ENCODE measurements at places on chromosomes 1 and 21.
A peak's percentile ranks its signal among the peaks of the same experiment; 100 is the strongest.

- DNase-seq = no peak
Measured at GRCh38 chr1:236618507-236618906, 14.2 kb upstream of the HEATR1 start.

DNA sequence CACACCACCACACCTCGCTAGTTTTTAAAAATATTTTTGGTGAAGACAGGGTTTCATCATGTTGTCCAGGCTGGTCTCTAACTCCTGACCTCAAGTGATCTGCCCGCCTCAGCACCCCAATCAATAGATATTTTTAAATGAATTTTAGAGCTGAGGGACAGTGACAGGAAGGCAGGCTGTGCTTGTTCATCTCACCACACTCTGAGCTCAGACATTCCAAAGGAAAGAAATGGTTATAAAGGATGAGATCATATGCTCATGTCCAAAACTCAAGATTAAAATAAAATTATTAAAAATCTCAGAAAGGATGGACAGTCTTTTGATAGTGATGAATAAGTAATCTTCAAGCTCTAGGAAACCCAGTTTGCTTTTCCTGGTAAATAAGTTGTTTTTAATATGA lies 40.9 kb downstream of the L1TD1 start:
- no peak for DNase-seq

DNA sequence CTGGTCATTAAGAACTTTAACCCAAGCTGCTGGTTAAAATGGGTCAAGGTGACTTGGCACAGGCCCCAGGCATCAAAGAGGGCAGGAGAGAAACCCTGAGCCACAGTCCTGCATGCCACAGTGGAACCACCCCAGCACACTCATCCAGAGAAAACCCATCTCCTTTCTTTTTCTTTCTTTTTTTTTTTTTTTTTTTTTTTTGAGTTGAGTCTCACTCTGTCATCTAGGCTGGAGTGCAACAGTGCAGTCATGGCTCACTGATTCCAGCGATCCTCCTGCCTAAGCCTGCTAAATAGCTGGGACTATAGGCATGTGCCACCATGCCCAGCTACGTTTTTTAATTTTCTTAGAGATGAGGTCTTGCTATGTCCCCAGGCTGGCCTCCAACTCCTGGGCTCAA lies 109.2 kb upstream of the RAB4A start:
- no peak for DNase-seq

GRCh38 chr1:81513796-81514354 lies 286.9 kb upstream of the ADGRL2 start:
- no peak for DNase-seq

GRCh38 chr1:236103059-236103458 lies 38.2 kb upstream of the NID1 start:
- no peak for DNase-seq

- no peak for DNase-seq
Measured at GRCh38 chr1:37932759-37933158, 14.1 kb downstream of the INPP5B start.

DNA sequence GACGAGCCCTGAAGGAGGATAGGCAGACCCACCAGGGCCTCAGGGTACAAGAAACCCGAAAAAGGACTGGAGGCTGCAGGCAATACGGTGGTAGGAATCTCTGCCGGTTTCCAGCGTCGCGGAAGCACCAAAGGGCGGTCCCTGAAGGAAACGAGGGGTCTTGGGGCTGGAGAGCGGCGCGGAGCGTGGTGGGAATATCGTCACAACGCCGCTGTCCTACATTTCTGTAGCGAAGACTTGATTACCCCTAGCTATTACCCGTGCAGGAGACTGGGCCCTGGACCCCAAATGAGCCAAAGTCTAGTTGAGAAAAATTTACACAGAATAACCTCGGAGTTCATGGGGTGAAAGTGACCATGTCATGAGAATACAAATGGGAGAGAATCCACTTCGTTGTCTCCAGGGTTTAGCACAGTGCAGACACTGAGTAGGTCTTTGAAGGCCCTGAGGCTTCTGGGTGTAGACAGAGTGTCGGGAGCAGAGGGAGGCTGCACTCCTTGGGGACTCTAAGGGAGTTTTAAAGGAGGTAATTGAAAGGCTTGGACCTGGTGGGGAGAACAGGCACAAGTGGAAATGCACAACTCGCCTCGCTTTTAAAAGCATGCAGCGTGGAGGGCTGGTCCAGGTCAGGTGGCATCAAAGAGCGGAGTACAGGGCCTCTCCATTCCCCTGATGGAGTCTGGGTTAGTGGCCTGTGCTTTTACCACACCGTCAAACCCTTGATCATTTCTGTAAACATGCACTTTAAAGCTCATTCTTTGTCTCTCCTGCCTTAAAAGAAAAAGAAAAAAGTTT lies 1.5 kb downstream of the ATP1A1 start:
- no peak for DNase-seq

GRCh38 chr1:211925016-211925415 lies 94.5 kb upstream of the LPGAT1 start:
- no peak for DNase-seq

- no peak for DNase-seq
Measured at GRCh38 chr1:165598676-165599059, 32.4 kb upstream of the MGST3 start.

DNA sequence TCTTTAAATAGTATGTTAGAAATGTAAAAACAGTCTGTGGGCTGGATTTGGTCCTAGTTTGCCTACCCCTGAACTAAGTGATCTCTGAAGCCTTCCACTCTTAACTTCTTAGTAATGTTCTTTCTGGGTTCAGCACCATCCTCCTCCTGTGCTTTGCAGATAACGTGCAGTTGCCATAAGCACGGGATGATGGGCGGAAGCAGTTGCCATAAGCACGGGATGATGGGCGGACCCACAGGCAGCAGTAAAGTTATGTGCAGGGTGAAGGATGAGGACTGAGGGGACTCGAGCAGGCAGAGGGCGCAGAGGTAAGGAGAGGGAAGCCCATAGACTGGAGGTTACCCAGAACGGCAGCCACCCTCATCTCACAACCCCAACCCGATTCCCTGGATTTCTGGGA lies 25.6 kb downstream of the GPA33 start:
- no peak for DNase-seq

GRCh38 chr1:6490181-6491080 lies 1.0 kb downstream of the PLEKHG5 start:
- peak; percentile 57 for DNase-seq

DNA sequence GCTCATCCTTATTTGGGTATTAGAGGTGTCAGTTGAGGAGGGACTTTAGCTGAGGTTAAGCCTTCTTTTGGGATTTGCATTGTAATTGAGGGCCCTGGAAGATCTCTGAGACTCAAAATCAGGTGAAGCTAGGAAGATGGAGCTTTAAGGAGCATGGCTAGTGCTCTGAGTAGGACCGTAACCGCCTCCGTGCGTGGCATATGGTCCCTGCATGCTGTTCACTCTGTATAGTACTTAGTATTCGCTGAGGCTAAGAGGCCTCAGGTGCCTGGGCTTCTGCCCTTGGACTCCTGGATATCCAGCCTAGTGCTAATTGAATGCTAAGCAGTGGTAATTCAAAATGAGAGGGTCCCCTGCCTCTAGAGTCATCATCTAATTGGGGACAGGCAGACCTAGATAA lies 22.5 kb downstream of the NSUN4 start:
- DNase-seq = no peak

GRCh38 chr1:235736263-235736662 lies 86.7 kb upstream of the GNG4 start:
- DNase-seq = no peak

DNA sequence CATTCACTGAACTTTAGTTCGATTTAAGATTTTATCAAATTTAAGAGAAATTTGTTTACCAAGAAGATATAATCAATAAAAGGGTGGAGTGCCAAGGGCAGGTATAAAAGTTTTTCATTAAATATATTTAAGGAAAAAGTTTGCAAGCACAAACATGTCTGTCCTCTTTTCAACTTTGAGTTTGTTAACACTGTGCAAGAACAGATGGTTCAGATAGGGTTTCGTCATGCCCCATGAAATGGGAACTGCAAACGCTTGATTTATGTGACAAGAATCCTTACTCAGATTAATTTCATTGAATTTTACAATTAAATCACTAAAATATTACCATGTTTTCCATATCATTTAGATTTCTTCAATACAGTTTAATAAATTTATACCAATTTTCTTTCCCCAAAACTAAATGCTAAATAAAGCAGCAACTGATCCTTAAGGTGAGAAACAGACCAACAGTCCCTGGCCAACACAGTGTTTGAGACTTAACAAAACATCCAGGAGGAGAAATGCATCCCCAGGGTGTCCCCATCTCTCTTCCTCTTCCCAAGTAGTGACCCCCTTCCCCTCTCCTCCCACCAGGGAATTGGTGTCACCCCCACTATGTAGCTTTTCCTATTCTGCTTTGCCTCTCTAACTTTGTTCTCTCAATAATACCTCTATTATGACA lies 292.9 kb downstream of the LTN1 start:
- DNase-seq = no peak

DNA sequence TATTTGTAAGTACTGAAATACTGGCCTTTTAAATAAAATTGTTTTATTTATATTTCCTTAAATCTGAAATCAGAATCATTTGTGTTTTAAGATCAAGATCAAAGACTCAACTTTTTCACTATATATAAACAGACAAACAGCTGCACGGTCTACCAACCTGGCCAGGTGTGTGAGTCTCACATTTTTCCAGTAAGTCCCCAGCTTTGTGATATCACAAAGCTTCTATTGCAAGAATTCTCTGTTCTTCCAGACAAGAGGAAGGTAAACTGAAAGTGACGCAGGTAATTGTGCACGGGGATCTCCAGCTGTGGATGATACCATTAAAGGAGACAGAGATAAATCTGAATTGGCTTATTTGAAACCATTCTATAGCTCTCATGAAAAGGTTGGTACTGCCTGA lies 41.2 kb upstream of the CYP2J2 start:
- no peak for DNase-seq

GRCh38 chr1:12636098-12636950 lies 7.6 kb upstream of the AADACL4 start:
- DNase-seq = no peak

- DNase-seq = no peak
Measured at GRCh38 chr1:229180161-229180560, 90.8 kb upstream of the RAB4A start.

DNA sequence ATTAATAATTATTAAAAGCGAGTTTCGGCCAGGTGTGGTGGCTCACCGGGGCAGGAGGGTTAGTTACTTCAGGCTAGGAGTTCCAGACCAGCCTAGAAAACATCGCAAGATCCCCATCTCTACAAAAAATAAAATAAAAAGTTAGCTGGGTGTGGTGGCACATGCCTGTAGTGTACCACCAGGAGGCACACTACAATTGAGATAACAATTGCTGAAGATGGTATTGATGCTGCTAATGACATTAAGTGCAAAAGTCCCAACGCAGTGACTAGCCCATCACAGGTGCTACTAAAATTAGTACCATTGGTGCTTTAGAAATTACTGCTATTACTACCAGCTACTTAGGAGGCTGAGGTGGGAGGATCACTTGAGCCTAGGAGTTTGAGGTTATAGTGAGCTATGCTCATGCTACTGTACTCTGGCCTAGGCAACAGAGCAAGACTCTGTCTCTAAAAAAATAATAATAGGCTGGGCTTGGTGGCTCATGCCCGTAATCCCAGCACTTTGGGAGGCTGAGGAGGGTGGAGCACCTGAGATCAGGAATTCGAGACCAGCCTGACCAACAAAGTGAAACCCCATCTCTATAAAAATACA lies 156.6 kb downstream of the GREM2 start:
- no peak for DNase-seq

DNA sequence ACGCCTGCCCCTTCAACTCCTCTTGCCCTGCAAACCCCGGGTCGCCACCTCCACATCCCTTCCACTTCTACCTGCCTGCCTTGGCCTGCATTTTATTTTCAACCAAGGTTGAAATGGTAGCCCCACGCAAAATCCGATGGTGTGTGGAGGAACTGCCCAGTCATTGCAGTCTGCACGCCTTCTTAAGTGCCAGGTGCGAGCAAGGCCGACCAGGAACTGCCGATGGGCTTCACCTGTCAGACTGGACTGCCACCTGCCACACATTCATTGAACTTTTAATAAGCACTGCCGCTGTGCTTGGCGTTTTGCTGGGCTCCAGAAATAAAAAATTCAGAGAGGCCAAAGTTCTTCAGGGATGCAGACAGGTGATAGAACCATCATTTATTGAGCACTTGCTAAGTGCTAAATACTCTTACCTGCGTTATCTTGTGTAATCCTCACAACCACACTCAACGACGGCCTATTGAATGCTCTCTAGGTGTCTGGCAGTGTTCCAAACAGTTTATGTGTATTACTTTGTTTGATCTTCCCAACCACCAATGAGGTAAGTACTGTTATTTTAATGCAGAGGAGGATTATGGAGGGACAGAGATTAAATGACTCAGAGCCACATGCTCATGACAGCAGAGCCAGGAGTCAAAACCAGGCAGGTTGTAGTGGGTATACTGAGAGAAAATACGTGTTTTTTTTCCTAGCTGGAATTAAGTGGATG lies 36.2 kb downstream of the CACHD1 start:
- no peak for DNase-seq

DNA sequence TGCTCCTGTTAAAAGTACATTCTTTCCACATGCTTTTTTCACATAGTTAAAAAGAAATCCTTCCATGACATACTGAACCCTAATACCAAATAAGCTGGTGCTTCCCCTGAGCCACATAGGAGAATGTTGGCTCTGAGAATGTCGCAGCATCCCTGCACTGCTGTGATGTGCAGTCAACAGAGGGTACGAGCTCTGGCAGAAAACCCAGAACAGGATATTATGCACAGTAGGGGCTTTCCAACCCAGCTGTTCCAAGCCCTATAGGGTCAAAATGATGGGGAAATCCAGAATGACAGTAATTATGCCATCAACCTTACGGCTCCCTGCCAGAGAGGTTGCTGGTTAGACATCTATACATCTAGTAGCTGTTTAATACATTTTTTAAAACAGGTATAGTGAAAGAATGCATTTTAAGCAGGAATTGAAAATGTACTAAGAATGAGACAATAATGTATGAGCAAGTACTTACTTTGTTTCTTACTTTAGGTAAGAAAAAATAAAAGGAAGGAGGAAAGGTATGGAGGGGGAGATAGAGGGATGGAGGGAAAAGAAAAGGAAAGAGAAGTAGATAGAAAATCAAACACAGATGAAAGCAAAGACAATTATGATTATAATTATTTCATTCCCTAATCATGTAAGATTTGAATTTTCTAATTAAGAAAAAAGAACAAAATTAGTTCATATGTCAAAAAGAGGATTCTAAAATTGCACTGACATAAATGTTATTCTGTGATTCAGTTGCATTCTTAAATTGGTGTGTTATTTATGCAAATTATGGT lies 126.0 kb downstream of the NR5A2 start:
- no peak for DNase-seq

GRCh38 chr1:228972576-228972975 lies 237.3 kb downstream of the RHOU start:
- DNase-seq = no peak

- no peak for DNase-seq
Measured at GRCh38 chr1:63122079-63122478, 200.3 kb upstream of the FOXD3 start.

DNA sequence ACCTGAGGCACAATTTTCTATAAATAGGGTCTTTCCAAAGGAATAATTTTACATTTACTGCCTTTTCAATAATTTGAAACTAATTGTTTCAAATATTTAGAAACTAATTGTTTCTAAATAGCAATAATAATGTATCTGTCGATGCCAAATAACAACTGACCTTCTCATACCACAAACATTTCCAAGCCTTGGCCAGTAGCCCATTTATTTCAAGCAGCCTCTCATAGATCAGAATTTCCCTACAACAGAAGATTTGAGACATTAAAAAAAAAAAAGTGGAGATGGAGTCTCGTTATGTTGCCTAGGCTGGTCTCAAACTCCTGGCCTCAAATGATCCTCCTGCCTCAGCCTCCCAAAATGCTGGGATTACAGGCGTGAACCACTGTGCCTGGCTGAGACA lies 2.1 kb upstream of the GFI1 start:
- DNase-seq = no peak

GRCh38 chr1:1259540-1259939 lies 13.0 kb upstream of the C1QTNF12 start:
- DNase-seq = no peak

All from liver (tissue), 10 donors.